ENCODE measurements at places on chromosomes 6 and 20.

GRCh38 chr6:160431226-160431625 lies 83.0 kb downstream of the SLC22A3 start:
- no peak for DNase-seq

- no peak for DNase-seq
Observed at GRCh38 chr20:3794701-3795420, 1.2 kb upstream of the CDC25B start.

DNA sequence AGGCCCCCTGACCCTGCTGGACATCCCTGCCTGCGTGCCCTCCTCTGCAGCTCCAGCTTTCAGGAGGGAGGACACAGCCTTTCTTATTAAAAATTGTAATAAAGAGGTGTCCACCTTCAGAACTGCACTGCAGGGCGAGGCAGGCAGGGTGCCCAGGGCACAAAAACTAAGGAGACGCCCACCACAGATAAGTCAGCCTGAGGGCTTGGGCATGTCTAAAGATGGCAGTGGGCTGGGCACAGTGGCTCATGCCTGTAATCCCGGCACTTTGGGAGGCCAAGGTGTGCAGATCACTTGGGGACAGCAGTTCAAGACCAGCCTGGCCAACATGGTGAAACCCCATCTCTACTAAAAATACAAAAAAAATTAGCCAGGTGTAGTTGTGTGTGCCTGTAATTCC lies 7.0 kb upstream of the C20orf144 start:
- no peak for DNase-seq

DNA sequence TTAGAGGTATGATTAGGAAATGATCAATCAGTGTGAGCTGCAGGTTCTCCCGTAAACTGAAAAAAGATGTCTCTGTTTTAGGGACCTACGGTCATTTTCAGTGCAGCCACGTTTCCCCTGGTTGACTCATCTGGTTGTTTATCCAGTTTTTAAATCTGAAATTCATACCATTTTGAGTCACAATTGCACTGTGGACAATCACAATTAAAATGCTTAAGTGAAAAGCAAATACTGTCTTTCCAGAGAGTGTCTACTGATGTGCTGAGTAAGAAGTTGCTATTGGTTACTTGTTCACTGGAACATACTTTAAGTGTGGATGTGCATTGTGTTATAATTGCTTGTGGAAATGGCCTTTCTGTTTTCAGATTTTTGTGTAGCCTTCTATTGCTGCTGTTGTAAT lies 305.1 kb upstream of the SASH1 start:
- DNase-seq, result peak; percentile 76

GRCh38 chr6:138087593-138088325 lies 19.5 kb downstream of the PERP start:
- DNase-seq, result peak; percentile 91

- DNase-seq, result peak; percentile 64
Observed at GRCh38 chr20:55057779-55058415, 582.5 kb downstream of the DOK5 start.

DNA sequence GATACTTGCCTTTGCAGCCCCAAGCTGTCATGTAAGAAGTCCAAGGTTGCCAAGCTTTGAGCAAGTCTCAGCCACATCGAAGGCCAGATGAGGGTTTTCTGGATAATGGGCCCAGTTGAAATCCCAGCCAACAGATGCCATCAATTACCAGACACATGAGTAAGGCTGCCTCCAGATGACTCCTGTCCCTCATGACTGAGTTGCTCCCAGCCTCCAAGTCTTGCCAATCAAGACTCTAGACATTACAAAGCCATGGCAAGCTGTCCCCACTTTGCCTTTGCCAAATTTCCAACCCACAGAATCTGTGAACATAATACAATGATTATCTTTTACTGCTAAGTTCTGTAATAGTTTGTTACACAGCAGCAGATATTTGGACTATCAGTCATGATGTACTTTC lies 76.8 kb upstream of the ARMC2 start:
- DNase-seq, result no peak

- no peak for DNase-seq
Observed at GRCh38 chr6:137518386-137518983, 24.3 kb upstream of the OLIG3 start.

- no peak for DNase-seq
Observed at GRCh38 chr6:137678451-137678850, 184.3 kb upstream of the OLIG3 start.

GRCh38 chr6:41568585-41569384 lies 22.6 kb downstream of the FOXP4 start:
- DNase-seq, result peak; percentile 18

DNA sequence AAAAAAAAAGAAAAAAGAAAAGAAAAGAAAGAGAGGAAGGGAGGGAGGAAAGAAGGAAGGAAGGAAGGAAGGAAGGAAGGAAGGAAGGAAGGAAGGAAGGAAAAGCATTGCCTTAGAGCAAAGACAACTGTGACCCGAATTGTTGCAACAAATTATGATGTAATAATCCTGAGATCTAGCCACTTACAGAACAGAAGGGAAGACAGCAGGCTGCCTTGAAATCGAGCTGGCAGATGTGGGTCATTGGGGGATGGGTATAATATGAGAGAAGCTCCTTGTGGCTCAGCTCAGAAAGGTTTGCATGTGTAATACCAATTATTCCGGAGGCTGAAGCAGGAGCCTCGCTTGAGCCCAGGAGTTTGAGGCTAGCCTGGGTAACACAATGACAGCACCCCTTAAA lies 208.1 kb upstream of the PROKR2 start:
- DNase-seq, result no peak
